Upper lobe of left lung (tissue), 6 donors: ENCODE measurements at places on chromosomes 3 and 15. TPM values are rescaled to one million over a fixed set of nuclear protein-coding genes. Genes with fewer than 3 reads are reported as not detected.

DNA sequence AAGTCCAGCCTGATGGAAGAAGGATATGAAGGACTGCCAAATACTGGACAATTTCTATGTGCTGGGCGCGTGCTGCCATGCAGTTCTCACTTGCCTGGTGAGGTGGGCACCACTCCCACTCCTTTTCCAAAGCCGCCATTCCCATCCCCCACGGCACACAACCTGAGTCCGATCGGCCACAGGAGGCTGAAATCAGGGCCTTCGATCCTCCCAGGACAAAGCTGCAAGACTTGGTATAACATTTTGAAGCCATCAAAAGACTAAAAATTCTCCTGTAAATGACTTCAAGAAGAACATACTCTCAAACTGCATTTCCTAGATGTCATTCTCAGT lies 3.1 kb upstream of the MAP6D1 start:
- peaks cover 24% of the 10 kb centered on the region for H3K36me3 ChIP-seq
- H3K27ac ChIP-seq: no peak overlapping the region
- H3K4me3 ChIP-seq: no peak overlapping the region
- DNase-seq: no peak
- H3K4me1 ChIP-seq: peaks cover 16% of the 10 kb centered on the region

Gene NR1I2
- total RNA-seq: 0.37 TPM

Gene BFSP2
- total RNA-seq: not detected

- no peak overlapping the region for H3K27ac ChIP-seq
- H3K4me3 ChIP-seq: no peak overlapping the region
- H3K4me1 ChIP-seq: no peaks in the 10 kb centered on the region
- no peaks in the 10 kb centered on the region for H3K36me3 ChIP-seq
- DNase-seq: no peak
These were observed 347.5 kb upstream of the TMCO5A start for GRCh38 chr15:37586976-37587375.

DNA sequence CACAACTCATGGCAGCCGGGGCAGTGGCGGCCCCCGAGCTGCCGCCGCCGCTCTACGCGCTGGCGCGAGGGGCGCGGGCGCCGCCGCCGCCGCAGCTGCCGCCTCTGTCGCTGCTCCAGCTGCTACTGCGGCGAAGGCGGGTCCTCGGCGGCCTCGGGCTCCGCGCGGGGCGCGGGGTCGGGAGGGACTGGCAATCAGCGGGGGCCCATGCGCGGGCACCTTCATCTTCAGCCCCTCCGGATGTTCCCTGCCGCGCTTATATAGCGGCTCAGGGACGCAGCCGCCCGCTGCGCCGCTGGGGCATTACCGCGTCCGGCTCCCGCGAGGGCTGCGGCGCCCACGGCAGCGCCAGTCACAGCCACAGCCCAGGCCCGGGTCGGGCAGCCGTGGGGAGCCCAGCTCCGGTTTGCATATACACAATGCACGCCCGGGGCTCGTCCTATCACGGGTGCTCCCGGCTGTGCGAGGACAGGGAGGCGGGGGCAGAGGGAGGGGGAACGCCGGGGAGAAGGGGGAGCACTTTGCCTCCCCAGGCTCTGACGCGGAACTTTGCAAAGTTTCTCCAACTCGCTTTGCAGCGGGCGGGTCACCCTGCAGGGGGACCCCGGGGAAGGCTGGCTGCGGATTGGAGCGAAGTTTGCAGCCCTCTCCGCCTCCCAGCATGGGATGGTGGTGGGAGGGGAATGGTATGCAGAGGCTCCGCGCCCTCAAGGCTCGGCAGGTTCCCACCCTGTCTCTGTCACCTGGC lies at the start of gene VGLL3:
Gene VGLL3, minus strand, starts transcription at position 416 of the 748 bp plus-strand sequence. Its CDS starts 406 bp downstream, at position 10.
- no peaks in the 10 kb centered on the region for H3K27me3 ChIP-seq
- peak within 1 kb of the TSS; percentile 82 for H3K27ac ChIP-seq
- H3K4me1 ChIP-seq: peaks cover 9% of the 10 kb centered on the region
- DNase-seq: peak; percentile 90

Gene CCR9
- not detected for total RNA-seq

Gene ZNF660
- total RNA-seq: 6.3 TPM

- H3K27me3 ChIP-seq: no peaks in the 10 kb centered on the region
- H3K27ac ChIP-seq: no peak overlapping the region
- H3K36me3 ChIP-seq: no peaks in the 10 kb centered on the region
- H3K4me1 ChIP-seq: peaks cover 14% of the 10 kb centered on the region
- no peak for DNase-seq
- H3K4me3 ChIP-seq: no peak overlapping the region
These were observed 1.7 kb upstream of the PCOLCE2 start for GRCh38 chr3:142890592-142890991.

DNA sequence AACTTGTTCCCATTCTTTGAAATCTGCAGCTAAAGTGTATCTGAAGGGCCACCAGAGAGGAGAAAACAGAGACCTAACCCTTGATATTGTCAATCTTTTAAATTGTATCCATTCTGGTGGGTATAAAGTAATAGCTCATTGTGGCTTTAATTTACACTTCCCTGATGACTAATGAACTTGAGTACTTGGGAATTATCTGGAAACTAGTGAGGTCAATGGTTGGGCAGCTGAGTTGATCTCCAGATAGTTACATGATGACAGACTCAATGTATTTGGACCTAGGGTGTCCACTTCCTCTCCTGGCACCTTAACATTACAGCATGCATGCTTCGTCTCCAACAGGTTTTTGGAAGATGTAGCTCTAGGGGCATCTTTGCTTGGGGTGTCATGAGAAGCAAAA lies 195.2 kb downstream of the PDCD6IP start:
- H3K36me3 ChIP-seq: no peaks in the 10 kb centered on the region
- H3K4me1 ChIP-seq: no peaks in the 10 kb centered on the region
- DNase-seq: no peak
- no peak overlapping the region for H3K4me3 ChIP-seq
- no peak overlapping the region for H3K27ac ChIP-seq
- no peaks in the 10 kb centered on the region for H3K27me3 ChIP-seq

Gene ZBTB47
- total RNA-seq: 35.8 TPM

Gene DPPA2
- not detected for total RNA-seq

DNA sequence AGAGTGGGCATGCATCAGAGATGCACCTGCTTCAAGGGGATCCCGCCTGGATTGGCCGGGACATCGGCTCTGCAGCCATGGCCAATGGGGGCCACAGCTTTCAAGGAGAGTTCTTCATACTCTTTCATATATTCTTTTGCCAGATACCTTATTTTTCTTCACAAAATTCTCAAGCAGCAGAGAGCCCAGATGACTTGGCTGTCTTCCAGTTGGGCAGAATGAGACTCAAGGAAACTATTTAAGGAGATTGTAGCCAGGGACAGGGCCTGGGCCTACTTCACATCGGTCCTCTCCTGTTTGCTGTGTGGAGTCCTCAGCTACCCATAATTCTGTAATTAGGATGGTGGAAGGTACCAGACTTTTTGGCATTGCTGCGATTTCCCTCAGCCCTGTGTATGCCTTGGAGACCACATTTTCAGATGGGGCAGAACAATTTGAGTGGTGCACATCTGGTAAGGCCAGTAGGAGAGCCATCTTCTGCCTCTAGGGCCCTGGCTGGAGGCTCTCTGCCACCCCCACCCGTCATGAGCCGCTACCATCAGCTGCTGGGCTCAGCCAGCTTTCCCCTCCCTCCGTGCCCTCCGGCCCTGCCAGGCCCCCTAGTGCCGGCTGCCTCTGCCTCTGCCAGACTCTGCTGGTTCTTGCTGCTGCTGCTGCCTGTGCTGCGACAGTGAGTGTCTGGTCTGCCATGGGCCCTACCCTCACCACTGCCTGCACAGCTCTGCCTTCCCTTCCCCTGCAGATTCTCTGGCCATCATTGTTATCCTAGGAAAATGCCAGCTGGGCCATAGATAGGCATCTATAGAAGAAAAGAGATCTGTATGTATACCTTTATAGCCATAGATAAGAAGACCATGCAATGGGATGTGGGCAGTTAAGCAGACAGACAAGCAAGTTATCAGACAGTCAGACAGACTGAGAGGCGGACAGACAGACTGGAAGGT lies 6.7 kb downstream of the PLIN1 start:
- no peaks in the 10 kb centered on the region for H3K4me1 ChIP-seq
- H3K36me3 ChIP-seq: no peaks in the 10 kb centered on the region
- DNase-seq: peak; percentile 57
- no peak overlapping the region for H3K27ac ChIP-seq

GRCh38 chr15:97976766-97977503 lies 16.4 kb downstream of the ARRDC4 start:
- H3K36me3 ChIP-seq: peaks cover 3% of the 10 kb centered on the region
- no peak overlapping the region for H3K4me3 ChIP-seq
- H3K27me3 ChIP-seq: no peaks in the 10 kb centered on the region
- no peak for DNase-seq
- H3K4me1 ChIP-seq: no peaks in the 10 kb centered on the region
- H3K27ac ChIP-seq: no peak overlapping the region

Gene CTXN2
- total RNA-seq: not detected

GRCh38 chr3:69683082-69683806 lies 56.0 kb upstream of the MITF start:
- no peak overlapping the region for H3K27ac ChIP-seq
- H3K4me1 ChIP-seq: no peaks in the 10 kb centered on the region
- H3K27me3 ChIP-seq: no peaks in the 10 kb centered on the region
- H3K4me3 ChIP-seq: no peak overlapping the region
- H3K36me3 ChIP-seq: no peaks in the 10 kb centered on the region

Gene CLDN18
- 673 TPM for total RNA-seq

DNA sequence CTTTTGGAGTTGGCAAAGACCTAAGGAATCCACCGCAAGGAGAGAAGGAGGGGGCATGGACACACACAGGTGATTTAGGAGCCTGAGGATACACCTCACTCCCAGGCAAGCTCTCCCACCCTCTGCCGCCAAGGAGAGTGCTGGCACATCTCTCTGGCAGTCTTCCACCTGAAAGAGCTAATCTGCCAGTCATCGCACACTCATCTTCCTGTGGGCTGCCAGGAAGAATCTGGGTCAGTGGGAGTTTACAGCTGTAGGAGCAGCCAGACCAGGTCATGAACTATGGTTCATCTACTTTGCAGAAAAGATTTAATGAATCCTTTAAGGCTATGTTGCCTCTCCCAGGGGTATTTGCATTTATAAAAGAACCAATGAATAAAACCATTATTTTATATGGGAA lies 170.6 kb upstream of the TSC22D2 start:
- no peak overlapping the region for H3K27ac ChIP-seq
- no peaks in the 10 kb centered on the region for H3K27me3 ChIP-seq
- H3K4me3 ChIP-seq: no peak overlapping the region
- DNase-seq: no peak

GRCh38 chr3:9878700-9879099 lies 1.4 kb downstream of the CIDEC start:
- H3K27ac ChIP-seq: no peak overlapping the region
- H3K27me3 ChIP-seq: no peaks in the 10 kb centered on the region
- DNase-seq: no peak
- no peaks in the 10 kb centered on the region for H3K4me1 ChIP-seq
- no peak overlapping the region for H3K4me3 ChIP-seq

- no peak overlapping the region for H3K4me3 ChIP-seq
- no peaks in the 10 kb centered on the region for H3K36me3 ChIP-seq
- no peaks in the 10 kb centered on the region for H3K27me3 ChIP-seq
- DNase-seq: no peak
These were observed 446.8 kb downstream of the CHL1 start for GRCh38 chr3:643376-643775.

DNA sequence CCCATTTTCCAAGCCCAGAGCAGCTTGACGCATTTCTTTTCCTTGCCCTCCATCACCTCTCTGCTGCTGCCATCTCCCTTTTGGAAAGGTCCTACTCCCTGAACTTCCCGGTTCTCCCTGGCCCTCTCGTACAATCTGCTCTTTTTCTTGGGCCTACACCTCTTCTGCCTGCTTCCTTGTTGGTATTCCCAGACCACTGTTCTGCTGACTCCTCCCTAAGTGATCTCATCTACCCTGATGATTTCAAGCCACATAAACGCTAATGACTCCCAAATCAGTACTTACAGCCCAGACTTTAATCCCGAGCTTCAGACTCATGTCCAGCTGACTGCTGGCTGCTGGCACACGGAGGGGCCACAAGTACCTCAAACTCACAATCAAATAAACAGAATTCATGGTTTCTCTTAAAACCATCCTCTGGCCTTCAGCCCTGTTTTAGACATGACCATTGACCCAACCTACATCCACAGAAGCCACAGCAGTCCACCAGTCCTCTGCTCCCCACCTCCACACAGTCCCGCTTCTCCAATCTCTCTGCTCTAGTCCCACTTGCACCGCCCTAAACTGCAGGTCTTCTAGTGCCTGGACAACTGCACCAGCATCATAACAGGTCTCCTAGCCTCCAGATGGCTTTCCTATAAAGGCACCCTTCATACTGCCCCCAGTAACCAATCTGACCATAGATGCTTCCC lies 57.6 kb downstream of the AAGAB start:
- peaks cover 18% of the 10 kb centered on the region for H3K36me3 ChIP-seq
- peaks cover 3% of the 10 kb centered on the region for H3K4me1 ChIP-seq
- no peak overlapping the region for H3K4me3 ChIP-seq
- no peak overlapping the region for H3K27ac ChIP-seq
- no peak for DNase-seq

GRCh38 chr3:115671761-115672455 lies 48.6 kb downstream of the GAP43 start:
- no peak overlapping the region for H3K27ac ChIP-seq
- H3K36me3 ChIP-seq: no peaks in the 10 kb centered on the region
- no peaks in the 10 kb centered on the region for H3K27me3 ChIP-seq
- H3K4me1 ChIP-seq: no peaks in the 10 kb centered on the region
- DNase-seq: no peak
- no peak overlapping the region for H3K4me3 ChIP-seq

Gene SLC9C1
- not detected for total RNA-seq

- no peak overlapping the region for H3K4me3 ChIP-seq
- DNase-seq: no peak
- H3K36me3 ChIP-seq: no peaks in the 10 kb centered on the region
- no peaks in the 10 kb centered on the region for H3K27me3 ChIP-seq
- no peaks in the 10 kb centered on the region for H3K4me1 ChIP-seq
These were observed 15.3 kb upstream of the HLTF start for GRCh38 chr3:149101641-149102040.

DNA sequence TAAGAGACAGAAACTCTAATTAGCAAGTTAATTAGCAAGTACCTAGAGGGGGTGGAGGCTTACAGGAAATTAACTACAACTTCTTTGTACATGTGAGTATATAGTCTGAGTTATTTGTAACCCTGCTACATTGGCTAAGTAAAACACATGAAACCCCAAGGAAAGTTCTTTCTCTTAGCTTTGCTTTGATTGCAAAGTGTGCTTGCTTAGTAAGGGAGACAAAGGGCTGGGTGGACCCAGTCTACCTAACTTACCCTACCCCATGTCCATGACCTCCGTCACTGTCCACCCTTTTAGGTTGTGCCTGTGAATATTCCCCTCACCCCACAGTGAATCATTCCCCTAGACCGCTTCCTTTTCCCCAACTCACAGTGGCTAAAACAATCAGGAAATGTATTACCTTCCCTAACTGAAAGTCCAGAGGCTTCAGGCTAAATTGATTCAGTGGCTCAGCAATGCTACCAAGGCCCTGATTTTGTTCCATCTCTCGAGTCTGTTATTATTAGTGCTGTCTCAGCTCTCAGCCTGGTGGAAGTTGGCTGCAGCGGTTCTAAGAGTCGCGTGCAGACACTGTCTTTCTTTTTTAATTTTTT lies 31.1 kb upstream of the RYR3 start:
- H3K4me3 ChIP-seq: no peak overlapping the region
- no peak overlapping the region for H3K27ac ChIP-seq
- no peak for DNase-seq
- no peaks in the 10 kb centered on the region for H3K27me3 ChIP-seq
- H3K4me1 ChIP-seq: no peaks in the 10 kb centered on the region
- H3K36me3 ChIP-seq: no peaks in the 10 kb centered on the region
